Stomach (tissue), 19 donors: ENCODE measurements at places on chromosomes 11 and 22. TPM values are rescaled to one million over a fixed set of nuclear protein-coding genes. Genes with fewer than 3 reads are reported as not detected.

Gene FOLR2
- 9.6 TPM for total RNA-seq

- DNase-seq = no peak
Measured at GRCh38 chr11:114257621-114258558, 38.3 kb upstream of the NNMT start.

Gene CD3E
- total RNA-seq = 7.1 TPM

Gene BMAL1
- 15.8 TPM for total RNA-seq

GRCh38 chr11:796565-797295 is 1.4 kb downstream of the SLC25A22 start:
- DNase-seq = no peak

Gene MS4A3
- total RNA-seq = not detected

- no peak for DNase-seq
Measured at GRCh38 chr11:44307340-44308099, 2.4 kb downstream of the ALX4 start.

DNA sequence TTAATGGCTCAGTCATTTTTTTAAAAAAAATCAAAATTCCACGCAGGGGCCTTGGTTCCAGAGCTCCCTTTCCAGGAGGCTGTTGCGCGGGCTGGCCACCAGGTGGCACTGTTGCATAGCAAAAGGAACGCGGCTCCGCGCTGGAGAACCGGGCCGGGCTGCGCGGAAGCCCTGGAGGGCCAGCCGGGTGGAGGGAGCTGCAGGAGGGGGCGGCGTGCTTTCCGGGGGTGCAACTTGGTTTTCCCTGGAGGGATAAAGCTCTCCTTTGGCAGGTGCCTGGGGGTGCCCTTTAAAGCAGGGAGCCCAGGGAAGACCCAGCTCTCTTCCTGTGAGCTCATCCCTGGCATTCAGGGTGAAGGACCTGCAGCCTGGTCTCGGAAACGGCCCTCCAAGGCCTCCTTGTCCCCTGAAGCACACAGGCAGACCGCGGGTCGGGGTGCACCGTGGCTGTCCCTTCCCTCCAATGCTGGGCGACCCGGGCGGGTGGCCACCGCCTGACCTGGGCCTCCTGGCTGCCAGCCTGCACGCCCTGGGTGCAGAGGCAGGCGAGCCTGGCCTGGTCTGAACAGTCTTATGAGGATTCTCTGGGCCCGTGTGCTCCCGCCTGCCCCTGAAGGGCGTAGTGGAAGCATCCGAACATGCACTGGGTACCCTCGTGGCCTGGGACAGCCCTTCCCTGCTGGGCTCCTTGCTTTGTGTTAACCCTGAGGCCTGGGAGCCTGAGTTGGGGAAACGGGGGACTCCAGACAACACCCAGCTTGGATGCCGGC is 23.4 kb downstream of the KRTAP5-5 start:
- peak; percentile 86 for DNase-seq

GRCh38 chr11:294780-295179 is 4.5 kb downstream of the IFITM5 start:
- DNase-seq = no peak
